ENCODE measurements at places on chromosomes 4 and X. TPM values are rescaled to one million over a fixed set of nuclear protein-coding genes. Genes with fewer than 3 reads are reported as not detected.

MTM1 gene
- 6.4 TPM for total RNA-seq

IL21 gene
- total RNA-seq = not detected

SLC49A3 gene
- not detected for total RNA-seq

- no peak for DNase-seq
Measured at GRCh38 chr4:138393886-138394610, 151.9 kb upstream of the SLC7A11 start.

DNA sequence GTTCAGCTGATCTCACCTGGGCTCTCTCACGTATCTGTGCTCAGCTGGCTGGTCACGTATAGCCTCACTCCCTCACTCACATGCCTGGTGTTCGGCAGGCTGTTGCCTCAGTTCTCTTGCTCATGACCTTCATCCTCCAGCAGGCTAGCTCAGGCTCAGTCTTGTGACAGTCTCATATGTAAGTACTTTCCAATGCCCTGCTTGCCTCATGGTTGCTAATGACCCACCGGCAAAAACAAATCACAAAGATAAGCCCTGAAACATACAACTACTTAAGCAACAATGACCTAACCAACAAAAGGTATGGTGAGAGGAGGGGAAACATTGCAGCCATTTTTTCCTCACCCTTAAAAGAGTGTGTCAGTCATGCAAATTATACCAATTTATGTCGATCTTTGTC, 25.0 kb downstream of the MEPE start:
- DNase-seq = no peak

DNA sequence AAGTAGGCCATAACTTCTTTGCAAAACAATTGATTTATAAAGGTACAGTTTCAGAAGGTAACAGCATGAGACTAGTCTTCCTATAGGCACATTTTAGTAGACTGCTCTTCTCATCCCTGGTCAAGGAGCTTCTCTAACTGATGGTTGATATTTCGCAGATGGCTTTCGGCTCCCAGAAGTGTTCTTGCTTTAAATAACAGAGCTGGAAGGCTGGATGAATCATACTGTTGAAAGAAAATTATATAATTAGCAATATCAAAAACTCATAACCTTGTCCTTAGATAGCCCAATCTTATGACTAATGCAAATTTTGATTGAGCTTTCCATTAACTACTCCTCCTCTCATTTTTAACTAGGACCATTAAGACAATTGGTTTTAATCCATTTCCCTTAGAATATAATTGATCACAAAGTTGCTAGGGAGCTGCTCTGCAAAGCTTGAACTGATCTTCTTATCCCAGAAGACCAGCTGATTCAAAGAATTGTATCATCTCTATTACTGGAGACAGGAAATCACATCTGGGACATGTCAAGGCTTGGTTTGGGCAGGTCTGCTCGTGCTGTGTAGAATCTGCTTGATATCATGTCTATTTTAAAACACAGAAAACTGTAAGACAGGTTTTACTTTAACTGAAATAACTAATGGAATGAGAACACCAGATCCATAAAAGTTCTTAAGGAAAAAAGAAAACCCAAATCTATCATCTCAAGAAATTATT, 38.6 kb downstream of the CENPU start:
- DNase-seq = no peak

DNA sequence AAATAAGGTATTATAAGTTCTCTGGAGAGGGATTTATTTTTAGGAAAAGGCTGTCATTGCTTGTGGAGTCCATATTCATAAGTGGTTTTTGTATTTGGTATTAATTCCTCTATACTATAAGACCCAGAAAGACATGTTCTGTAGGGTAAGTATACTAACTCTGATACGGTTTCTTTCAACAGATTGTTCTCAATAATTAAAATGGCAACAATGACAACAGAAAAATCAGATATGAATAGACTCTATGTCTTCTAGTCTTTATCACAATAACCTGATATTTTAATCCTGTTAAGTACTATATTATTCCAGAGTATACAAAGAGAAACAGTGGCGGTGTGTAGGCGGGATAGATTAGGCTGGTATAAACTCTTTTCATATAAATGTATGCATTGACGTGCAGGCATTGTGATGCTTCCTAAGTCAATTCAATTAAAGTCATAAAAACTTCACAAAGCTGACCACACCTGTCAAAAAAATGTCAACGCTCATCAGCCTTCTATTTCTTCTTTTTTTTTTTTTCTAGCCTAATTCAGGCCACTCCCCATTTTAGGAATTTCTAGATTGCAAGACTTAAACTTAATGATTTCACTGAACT, 150.4 kb downstream of the TRIML1 start:
- DNase-seq = no peak

DNA sequence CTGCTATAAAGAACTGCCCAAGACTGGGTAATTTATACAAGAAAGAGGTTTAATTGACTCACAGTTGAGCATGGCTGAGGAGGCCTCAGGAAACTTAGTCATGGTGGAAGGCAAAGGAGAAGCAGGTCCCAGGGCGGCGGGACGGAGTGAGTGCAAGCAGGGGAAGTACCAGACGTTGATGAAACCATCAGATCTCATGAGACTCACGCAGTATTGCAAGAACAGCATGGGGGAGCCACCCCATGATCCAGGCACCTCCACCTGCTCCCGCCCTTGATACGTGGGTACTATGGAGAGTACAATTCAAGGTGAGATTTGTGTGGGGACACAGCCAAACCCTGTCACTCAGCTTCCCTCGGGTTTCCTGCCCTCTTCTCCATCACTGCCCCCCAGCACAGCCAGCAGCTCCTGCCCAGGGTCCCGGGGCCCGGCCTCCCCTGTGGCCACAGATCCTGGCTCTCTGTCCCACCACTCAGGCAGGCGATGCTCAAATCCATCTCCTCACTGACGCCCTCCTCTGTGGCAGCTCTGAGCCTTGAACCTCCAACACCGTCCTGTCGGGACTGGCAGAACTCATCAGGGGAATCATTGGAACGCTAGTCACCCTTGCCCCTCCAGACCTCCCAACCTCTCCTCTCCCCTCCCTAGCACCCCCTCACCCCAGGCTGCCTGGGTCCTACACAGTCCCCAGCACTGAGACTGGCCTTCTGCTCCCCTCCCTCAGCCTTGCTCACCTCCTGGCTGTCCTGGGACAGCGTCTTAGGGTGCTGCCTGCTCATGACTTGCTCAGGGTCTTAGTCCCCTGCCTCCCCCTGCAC, 37.6 kb downstream of the FGFRL1 start:
- peak; percentile 34 for DNase-seq

Data from HT1080 (cell line).